ENCODE measurements at places on chromosomes 2 and 18. TPM values are rescaled to one million over a fixed set of nuclear protein-coding genes. Genes with fewer than 3 reads are reported as not detected.

CDH19 gene
- 0.33 TPM for total RNA-seq

CABYR gene
- 5.7 TPM for total RNA-seq

CRYGD gene
- not detected for total RNA-seq

FEV gene
- total RNA-seq: not detected

TRAPPC12 gene
- total RNA-seq: 76.1 TPM

VWA3B gene
- not detected for total RNA-seq

KCNG2 gene
- total RNA-seq: not detected

SCYGR4 gene
- total RNA-seq: not detected

MYO1B gene
- total RNA-seq: 246 TPM

SH2D6 gene
- total RNA-seq: 0.36 TPM

CERKL gene
- total RNA-seq: not detected

VIT gene
- total RNA-seq: 8.9 TPM

ASB18 gene
- not detected for total RNA-seq

LGALSL gene
- total RNA-seq: 7.4 TPM

PRKAG3 gene
- 0.52 TPM for total RNA-seq

NDC80 gene
- 2.4 TPM for total RNA-seq

TFPI gene
- total RNA-seq: 489 TPM

IL18RAP gene
- not detected for total RNA-seq

PPP4R3B gene
- total RNA-seq: 53.2 TPM

MTCL1 gene
- 22.6 TPM for total RNA-seq

IL36RN gene
- total RNA-seq: not detected

DPP10 gene
- not detected for total RNA-seq

Data from smooth muscle cell of the pulmonary artery (primary cell).